Left ventricle myocardium superior (tissue), 1 donor: ENCODE measurements at places on chromosomes 3 and 15. TPM values are rescaled to one million over a fixed set of nuclear protein-coding genes. Genes with fewer than 3 reads are reported as not detected.

The OXNAD1 gene
- total RNA-seq, result 15.4 TPM

The CFAP100 gene
- total RNA-seq, result not detected

The LRRIQ4 gene
- not detected for total RNA-seq

The VIPR1 gene
- 2.2 TPM for total RNA-seq

The LSMEM2 gene
- 31.6 TPM for total RNA-seq

The TMCO5A gene
- not detected for total RNA-seq

The KCNMB2 gene
- 2.7 TPM for total RNA-seq

The CCR3 gene
- total RNA-seq, result not detected

DNA sequence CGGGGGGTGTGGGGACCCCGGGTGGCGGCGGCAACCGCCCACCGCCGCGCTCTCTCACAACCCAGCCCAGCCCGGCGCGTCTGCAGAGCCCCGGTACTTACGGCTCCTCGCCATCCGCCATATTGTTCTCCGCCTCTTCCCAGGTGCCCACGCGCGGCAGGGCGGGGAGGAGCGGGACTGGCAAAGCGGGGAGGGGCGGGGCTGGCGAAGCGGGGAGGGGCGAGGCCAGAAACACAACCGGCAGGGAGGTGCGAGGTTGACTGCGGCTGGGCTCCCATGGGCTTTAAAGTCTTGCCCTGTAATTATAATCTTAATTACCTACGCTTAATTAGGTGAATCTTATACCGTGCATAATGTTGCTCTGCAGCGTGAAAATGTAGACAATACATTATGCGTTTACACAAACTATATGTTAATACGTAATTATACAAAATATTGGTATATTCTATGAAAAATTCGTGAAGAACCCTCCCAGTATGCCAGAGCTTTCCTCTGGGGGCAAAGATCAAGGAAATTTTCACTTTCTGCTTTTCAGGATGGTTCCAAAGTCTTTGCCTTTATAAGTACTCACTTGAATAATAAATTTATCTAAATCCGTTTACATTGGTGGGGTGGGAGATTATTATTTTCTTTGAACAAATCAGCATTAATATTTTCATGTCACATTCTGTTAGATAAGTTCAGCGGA is at the start of gene UBA3:
UBA3 (minus strand) TSS at position 133 of the 688 bp plus-strand sequence; CDS start at position 121, 12 bp downstream.
- peak; percentile 94 for DNase-seq

DNA sequence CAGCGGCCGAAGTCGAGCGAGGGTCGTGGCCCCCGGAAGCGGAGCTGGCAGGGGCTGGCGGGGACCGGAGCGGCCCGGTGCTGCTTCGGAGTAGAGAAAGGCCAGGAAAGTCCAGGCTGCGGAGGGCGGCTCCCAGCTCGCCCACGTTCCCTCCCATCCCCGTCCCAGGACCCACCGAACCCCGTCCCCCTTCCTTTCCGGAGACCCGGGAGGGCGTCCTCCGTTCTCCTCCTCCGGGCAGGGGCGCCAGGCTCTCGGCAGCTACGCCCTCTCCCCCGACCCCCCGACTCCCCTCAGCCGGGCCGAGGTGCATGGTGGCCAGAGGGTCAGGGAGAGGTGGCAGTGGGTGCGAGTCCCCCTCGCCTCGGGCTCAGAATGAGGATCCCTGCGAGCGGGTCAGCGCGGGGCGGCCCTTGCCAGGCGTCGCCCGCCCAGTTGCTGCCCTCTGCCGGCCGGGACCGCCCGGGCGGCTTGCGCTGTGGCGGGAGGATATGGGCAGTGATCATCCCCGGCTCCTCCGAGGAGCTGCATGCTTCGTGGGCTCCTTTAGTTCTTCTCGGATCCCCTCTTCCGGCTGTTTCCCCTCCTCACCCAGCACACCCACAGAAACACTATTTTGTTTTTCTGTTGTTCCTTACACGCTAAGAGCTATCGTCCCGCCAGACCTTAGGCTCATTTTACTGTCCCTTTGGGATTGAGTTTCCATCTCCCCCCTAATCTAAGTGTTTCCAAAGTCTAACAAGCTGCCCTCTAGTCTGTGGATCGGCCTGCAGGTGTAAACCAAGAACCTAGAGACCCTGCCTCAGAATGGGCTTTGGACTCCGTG is 744 bp upstream of the ALDH1A2 start:
- peak; percentile 87 for DNase-seq

DNA sequence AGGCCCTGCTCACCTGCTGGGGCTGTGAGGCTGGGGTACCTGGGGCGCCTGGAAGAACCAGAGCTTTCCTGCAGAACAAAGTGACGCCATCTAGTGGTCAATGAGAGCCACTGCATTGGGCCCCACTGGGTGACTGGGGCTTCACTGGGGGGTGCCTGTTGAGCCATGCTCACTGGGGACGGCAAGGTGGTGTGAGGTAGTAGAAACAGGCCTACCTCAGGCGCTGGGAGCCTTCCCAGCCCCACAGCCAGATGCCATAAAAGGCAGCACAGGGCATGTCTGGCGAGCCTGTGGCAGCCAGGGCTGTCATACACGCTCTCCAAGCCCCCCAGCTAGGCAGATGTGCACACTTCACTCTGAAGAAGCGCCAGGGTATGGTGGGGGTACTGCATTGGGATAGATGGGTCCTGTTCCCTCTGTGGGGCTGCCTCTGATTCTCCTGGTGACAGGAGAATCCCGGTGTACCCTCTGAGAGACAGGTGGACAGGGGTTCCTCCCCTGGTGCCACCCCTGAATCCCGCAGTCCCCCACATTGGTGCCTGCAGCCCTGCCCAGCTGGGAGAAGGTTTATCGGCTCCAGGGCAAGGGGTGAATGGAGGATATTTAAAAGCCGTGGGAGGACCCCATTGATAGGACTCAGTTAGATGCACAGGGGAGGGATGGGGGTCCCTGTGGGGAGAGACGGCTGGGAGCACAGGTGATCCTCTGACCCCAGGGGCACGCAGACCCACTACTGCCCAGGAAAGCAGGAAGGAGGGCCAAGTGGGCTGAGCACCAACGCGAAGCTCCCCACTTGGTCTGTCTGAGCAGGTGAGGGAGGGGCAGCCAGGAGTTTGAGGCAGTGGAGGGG is 178.8 kb downstream of the NSMCE3 start:
- DNase-seq, result no peak

DNA sequence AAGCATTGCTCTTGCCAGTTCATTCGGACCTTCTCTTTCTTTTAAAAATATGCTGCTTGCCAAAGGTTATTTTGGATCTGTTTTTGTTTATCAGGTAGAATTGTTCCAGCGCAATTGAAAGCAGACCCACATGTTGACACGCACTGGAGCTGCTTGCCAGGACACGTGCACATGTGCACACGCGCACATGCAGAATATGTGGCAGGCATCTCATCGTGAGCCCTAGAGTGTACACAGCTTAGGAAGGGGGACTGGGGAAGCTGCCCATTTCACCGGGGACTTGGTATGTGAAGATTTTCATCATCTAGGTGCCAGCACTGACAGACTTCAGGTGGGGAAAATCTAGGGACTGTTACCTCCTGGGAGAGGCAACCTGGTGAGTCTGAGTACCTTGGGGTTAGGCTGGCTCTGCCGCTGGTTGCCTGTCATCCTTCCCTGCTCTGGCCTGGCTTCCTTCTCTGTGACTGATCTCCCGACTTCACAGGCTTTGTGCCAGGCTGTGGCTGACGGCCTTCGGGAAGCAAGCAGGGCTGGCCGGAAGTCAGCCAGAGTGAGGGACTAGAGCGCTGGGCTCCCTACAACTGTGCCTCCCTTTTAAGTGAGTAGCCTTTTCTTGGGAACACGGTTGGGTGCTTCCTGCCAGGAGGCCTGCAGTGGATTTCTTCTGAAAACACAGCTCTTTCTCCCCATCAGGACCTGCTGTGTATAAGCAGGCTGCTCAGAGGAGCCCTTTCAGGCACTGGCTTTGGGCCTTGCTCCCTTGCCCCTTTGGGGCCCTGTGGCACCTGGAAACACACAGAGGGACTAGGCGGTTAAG is 129.3 kb downstream of the EEFSEC start:
- peak; percentile 86 for DNase-seq

DNA sequence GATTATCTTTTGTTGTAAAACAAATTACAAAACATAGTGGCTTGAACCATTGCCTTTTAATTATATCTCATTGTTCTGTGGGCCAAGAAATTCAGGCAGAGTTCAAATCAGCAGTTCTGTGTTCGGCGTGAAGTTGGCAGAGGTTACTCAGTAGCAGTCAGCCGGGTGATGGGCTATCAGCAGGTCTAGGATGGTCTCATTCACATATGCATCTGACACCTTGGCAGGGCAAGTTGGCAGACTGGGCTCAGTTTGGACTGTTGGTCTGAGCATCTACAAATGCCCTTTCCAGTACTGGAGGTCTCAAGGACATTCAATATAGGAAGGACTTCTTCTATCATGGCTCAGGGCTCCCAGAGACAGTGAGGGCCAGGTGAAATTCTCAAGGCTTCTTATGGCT is 51.2 kb upstream of the ITGA11 start:
- peak; percentile 42 for DNase-seq

DNA sequence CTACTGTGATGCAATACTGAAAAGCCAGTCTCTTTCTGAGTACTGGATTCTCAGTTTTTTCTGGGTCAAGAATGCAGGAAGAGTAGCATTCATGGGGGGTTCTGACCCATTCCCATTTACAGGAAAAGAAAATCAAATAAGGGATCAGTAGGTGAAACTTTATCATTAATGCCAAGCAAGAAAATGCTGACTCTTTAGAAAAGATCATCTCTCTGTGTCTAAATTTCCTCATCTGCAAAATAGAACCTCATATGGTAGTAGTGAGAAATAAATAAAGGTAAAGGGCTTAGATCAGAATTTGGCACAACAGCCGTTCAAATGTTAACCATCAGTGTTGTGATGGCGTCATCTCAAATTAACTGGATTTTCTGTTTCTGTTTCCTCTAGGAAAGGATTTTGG is 807.6 kb upstream of the LMCD1 start:
- no peak for DNase-seq

- no peak for DNase-seq
These were observed 22.1 kb downstream of the SNX1 start for GRCh38 chr15:64117759-64118487.

- DNase-seq, result no peak
These were observed 92.0 kb downstream of the ZNF609 start for GRCh38 chr15:64552281-64552948.

DNA sequence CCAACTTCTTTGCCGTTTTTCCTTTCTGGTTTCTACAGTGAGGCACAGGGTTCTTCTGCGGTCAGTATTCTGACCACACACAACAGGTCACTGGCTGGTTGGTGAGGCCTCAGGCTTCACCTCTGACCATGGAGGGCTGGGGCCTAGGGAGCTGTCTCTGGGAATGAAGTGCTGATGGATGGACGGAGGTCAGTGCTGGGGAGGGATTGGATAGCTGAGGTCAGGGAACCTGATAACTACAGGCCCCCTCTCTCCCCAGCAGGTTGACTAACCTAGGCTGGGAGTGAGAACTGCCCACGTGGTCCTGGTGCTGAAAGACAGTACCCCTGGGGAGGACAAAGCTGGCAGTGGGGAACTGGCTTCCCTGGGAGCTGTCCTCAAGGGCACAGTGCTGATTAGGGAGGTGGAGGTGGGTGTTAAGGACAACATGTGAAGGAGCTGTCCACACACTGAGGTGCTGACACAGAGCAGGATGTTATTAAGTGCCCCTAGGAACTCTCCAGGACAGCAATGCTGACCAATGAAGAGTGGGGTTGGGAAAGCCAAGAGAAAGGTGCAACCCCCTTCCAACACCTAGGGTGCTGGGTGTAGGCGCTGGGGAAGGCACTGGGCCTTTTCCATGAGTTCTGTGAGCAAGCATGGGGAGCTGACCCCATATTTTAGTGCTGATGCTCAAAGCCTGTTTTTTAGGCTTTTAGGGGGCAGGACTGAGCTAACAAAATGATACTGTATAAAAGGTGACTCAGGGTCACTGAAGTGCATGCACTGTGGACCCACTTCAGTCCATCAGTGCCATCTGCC is 45.2 kb downstream of the ATP2B2 start:
- DNase-seq, result peak; percentile 52

DNA sequence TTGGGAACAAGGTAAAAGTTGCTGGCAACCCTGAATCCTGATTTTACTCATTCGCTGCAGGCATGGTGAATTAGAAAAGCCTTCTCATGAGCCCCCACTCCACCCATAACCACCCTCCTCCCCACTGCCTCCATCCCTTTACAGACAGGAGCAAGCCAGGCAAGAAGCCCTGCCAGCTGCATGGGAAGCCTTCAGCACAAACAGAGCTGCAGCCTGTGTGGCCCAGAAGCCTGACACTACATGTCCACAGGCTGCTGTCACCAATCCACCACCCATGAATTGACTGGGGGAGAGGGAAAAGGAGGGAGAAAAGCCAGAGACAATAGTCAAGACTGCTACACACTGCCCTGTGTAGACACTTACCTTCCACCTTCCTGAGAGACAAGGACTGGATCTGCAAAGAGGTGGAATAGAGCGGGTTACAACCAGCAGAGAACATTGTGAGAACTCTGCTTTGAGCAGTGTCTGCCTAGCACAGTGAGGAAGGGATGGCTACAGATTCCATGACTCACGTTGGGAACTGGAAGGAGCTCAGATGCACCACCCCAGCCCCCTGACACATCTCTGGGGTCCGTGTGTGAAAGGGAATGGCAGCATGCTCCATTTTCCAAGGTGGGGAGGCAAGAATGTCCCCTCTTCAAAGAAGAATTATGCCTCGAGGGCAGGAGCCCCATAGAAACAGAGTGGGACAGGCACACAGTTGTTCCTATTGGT is 33.9 kb downstream of the DZIP1L start:
- no peak for DNase-seq

GRCh38 chr3:94596887-94597566 is 534.2 kb downstream of the NSUN3 start:
- no peak for DNase-seq

- DNase-seq, result no peak
These were observed 31.9 kb upstream of the UACA start for GRCh38 chr15:70795311-70795665.

- DNase-seq, result no peak
These were observed 29.4 kb upstream of the SLC6A11 start for GRCh38 chr3:10786640-10787039.

- no peak for DNase-seq
These were observed 62.8 kb downstream of the NBEAL2 start for GRCh38 chr3:47042231-47042791.

DNA sequence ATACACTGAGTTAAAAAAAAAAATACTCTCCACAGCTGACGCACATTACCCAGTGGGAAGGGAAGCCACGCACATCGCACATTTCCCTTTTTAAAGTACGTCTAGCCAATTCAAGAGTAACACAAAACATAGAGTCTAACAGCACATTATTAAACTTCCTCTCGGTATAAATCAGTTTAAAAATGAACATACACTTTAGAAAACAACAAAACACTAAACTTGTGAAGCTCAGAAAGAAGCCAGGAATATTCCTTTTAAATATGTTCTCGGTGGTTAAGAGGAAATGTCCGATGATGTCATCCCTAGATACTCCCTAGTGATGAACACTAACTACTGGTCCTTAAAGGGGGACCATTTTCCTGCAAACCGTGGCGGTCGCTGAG is 721 bp downstream of the MYEF2 start:
- no peak for DNase-seq

- DNase-seq, result no peak
These were observed 87.6 kb upstream of the SOX2 start for GRCh38 chr3:181623924-181624694.

- DNase-seq, result peak; percentile 88
These were observed 1.4 kb downstream of the FES start for GRCh38 chr15:90885432-90886290.

- peak; percentile 20 for DNase-seq
These were observed 32.8 kb downstream of the TKT start for GRCh38 chr3:53223025-53223424.

- DNase-seq, result no peak
These were observed 11.9 kb downstream of the ATP8B4 start for GRCh38 chr15:50107157-50107556.
